Stimulated activated CD8-positive, alpha-beta memory T cell treated with anti-CD3 and anti-CD28 coated beads, Interleukin-2, amount 100 ng/mL, for 1 hour (primary cell): ENCODE measurements at places on chromosomes 1 and 21.

DNA sequence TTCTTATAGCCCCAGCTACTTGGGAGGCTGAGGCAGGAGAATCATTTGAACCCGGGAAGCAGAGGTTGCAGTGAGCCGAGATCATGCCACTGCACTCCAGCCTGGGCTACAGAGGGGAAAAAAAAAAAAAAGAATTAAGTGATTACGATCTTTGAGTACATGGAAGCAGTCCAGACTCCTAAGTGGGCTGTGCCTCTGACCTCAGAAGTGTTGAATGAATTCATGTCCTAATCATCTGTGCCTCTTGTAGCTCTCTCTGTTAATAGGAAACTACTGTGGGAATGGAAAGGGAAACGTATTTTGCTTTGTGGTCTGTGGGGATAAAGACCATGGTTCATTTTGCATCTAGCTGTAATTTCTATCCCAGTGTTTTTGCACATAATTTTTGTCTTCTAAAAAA is 8.4 kb upstream of the IVNS1ABP start:
- DNase-seq = no peak

GRCh38 chr1:24898909-24899439 is 31.1 kb downstream of the RUNX3 start:
- DNase-seq = no peak

DNA sequence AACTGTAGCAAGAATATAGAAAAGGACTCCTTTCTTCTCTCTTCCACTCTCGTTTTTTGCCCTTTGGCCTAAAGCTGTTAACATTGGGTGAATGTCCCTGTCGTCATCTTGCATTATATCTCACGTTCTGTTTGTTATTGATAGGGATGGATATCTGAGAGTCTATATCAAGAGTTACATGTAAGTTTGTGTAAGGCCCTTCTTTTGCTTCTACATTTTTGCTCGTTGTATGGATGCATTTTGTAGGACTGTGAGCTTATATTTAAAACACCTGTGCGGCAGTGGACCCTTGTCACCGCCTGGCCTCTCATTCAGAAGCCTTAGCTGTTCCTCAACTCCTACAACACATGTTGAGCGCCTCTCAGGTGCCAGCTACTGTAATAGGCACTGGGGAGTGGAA is 211.9 kb downstream of the DISC1 start:
- no peak for DNase-seq

GRCh38 chr1:203117611-203118575 is 9.6 kb upstream of the ADORA1 start:
- no peak for DNase-seq

GRCh38 chr1:8525216-8525557 is 207.3 kb downstream of the SLC45A1 start:
- DNase-seq = no peak
